ENCODE measurements at places on chromosomes 5 and 9.

DNA sequence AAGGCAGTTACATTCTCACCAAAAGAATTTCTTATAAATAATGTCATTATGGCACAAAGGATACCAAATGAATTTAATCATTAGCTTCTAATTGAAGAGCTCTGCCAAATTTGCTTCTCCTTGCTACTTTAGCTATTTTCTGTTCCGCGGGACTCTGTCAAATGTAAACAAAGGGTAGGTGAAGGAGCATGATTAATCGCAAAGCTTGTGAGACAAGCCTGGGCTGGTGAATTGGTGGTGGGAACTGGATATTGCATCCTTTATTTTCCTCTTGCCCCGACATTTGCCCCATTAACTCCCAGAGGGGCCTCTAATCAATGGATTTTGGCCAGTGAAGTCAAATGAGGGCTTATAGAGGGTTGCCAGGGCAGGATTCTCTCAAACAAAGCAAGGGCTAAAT is 234.2 kb upstream of the RFX3 start:
- no peak for DNase-seq

GRCh38 chr9:20315677-20316076 is 306.6 kb downstream of the MLLT3 start:
- no peak for DNase-seq

- DNase-seq: no peak
These were observed 288.8 kb downstream of the GLIS3 start for GRCh38 chr9:4011054-4011453.

DNA sequence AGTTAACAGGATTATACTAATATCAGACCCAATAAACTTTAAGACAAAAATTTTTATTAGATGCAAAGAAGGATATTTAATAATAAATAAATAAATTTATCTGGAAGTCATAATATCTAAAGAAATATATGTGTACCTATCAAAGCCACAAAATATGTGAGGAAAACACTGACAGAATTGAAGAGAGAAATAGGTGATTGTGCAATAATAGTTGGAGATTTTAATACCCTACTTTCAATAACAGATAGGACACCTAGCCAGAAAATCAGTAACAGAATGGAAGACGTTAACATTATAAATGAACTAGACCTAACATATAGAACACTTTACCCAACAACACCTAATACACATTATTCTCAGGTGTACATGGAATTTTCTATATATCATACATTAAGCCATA is 541.4 kb upstream of the SMC2 start:
- no peak for DNase-seq

GRCh38 chr5:130424341-130424740 is 520.1 kb downstream of the CHSY3 start:
- no peak for DNase-seq

DNA sequence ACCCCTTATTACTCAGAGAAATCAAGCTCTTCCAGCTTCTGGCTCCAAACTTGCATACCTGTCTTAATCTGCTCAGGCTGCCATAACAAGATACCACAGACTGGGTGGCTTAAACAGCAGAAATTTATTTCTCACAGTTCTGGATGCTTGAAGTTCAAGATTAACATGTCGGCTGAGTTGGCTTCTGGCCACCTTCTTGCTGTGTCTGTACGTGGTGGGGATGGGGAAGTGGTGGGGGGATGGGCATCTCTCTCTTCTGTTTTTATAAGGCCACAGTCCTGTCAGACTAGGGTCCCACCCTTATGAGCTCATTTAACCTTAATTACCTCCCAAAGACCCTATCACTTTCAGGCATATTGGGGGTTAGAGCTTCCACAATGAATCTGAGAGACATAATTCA is 140.5 kb downstream of the SV2C start:
- DNase-seq: no peak

- no peak for DNase-seq
These were observed 47.3 kb downstream of the LIFR start for GRCh38 chr5:38509185-38509584.

GRCh38 chr5:179110528-179110927 is 50.4 kb downstream of the ZNF354C start:
- DNase-seq: peak; percentile 64

- DNase-seq: peak; percentile 47
These were observed 142.8 kb upstream of the ALDH1B1 start for GRCh38 chr9:38249587-38250210.

GRCh38 chr5:146005264-146005663 is 68.9 kb downstream of the SH3RF2 start:
- DNase-seq: no peak

DNA sequence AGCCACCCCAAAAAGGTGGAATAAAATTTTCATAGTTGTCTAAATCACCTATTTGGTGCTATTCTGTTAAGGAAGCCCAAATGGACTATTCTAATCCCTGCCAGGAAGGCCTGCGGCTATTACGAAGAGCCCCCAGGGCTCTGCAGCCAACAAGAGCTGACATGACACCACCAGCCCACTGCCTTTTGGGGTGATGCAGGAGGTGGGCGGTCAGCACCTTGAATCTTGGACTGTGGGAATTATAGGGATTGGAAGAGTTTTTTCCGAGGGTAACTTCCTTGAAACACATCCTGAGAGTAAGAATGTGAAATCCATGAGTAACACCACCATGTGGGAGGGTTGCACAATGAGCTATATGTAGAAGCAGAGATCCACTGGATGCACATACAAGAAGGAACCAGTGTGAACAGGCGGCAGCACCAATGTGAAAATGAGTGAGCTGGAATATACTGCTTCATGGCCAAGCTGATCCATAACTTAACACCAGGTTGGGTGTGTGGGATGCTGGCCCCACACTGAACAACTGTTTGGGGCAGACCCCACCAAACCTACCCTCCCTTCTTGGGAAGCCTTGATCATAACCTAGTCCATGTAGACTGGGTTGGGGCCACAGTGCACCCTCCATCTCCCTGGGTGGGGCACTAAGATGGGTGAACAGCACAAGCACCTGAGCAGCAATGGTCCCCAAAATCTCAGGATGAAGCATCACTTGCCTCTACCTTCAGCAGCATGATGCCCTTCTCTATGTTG is 239.0 kb downstream of the FSTL4 start:
- peak; percentile 55 for DNase-seq

GRCh38 chr5:153641183-153641688 is 150.8 kb downstream of the GRIA1 start:
- DNase-seq: no peak

GRCh38 chr9:93531374-93531773 is 45.0 kb upstream of the PHF2 start:
- no peak for DNase-seq

- DNase-seq: no peak
These were observed 530.8 kb upstream of the CLINT1 start for GRCh38 chr5:158389786-158390185.

DNA sequence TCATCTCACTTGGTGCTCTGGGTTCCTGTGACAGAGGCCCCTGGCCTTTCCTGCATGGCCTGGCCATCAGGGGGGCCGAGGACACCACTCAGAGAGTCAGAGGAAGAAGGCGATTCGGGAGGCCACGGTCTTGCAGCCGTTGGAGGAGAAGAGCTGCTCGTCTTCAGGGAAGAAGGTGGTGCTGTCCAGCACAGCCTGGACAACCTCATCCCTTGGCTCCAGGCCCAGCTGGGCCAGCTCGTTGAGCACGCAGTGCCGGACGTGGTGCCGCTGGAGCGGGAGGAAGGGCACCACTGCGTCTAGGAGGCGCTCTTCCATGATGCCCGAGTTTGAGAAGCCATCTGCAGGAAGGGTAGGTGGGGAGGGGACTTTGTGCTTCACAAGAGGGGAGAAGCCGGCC is 3.2 kb downstream of the TOR2A start:
- DNase-seq: no peak

DNA sequence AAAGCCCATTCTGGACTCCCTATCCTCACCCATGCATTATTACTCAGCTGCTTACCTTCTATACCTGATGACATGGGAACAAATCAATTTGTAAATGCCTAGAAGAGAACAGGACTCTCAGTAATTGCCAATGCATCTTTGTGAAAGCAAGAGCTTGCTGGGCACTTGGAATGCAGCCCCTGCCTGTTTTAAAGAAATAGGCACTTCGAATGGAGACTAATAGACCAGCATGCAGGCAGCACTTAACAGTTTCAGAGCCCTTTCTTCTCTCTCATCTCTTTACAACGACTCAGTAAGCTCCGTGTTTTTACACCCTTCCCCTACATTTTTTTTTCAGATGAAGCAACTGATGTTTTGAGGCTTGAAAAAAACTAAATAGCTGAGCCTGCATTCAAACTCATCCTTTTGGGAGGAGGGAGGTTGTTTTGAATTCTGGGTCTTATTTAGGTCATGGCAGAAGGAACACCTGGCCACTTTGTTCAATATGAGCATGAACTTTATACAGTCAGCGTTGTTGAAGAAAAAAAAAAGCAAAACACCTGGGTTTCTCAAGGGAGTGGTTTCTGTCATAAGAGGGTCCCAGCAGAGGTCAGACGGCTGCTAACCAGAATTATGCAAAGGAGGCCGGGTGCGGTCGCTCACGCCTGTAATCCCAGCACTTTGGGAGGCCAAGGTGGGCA is 34.6 kb upstream of the WHRN start:
- no peak for DNase-seq

DNA sequence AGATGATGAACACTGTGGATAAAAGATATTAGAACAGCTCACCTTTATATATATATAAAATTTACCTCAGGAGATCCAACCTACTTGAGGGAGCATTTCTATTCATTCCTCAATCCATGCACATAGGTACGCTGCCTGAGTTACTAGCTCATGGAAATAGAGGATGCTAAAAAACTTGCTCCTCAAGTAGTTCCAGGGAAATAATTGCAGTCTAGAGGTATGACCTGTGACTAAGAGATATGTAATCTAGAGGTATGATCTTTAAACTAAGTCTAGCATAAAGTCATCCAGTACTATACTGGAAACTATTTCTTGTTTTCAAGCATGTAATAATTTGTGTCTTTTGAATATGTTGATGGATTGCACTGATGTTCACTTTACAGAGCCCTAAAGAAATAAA is 471.2 kb downstream of the TAF11L14 start:
- DNase-seq: no peak

GRCh38 chr9:2086971-2087370 is 71.8 kb downstream of the SMARCA2 start:
- DNase-seq: no peak

DNA sequence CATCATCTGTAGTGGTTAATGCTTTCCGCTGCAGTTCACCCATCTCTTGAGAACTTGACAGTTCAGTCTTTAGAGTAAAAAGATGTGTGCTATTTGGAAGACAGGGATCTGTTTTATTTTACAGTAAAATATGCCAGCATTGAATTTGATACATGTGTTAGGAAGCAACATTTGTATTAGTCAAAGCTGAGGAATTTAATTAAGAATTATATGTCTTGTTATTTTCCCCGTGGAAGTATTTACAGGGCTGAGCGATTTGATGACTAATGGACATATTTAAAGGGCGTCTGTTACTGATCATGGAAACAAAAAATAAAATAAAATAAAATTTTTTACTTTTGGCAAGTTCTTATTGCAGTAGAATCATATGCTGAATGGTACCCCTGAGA is 101.3 kb downstream of the PAM start:
- DNase-seq: no peak

GRCh38 chr5:77316871-77317661 is 106.6 kb downstream of the PDE8B start:
- DNase-seq: no peak

- DNase-seq: no peak
These were observed 248.5 kb upstream of the DAP start for GRCh38 chr5:11009576-11009975.

DNA sequence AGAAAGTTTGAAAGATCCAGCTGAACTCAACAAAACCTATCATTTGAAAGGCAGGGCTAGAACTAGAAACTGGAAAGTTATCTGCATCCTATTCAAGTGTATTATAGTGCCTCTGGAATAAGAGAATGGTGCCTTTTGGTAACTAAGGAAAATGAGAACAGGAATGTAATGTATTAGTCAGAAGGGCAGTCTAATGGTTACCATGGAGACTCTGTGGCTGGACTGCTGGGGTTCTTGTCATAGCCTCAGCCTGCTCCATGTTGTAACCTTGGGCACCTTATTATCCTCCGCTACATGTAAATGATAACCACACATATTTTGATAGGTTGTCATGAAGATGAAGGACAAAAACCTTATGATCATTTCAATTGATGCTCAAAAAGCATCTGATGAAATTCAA is 24.6 kb upstream of the IFNB1 start:
- DNase-seq: no peak
